ENCODE measurements at places on chromosomes 13 and 19. TPM values are rescaled to one million over a fixed set of nuclear protein-coding genes. Genes with fewer than 3 reads are reported as not detected.

ZNF90 gene
- 0.93 TPM for total RNA-seq

PCDH17 gene
- 14.3 TPM for total RNA-seq

LGI4 gene
- 4.3 TPM for total RNA-seq

DNA sequence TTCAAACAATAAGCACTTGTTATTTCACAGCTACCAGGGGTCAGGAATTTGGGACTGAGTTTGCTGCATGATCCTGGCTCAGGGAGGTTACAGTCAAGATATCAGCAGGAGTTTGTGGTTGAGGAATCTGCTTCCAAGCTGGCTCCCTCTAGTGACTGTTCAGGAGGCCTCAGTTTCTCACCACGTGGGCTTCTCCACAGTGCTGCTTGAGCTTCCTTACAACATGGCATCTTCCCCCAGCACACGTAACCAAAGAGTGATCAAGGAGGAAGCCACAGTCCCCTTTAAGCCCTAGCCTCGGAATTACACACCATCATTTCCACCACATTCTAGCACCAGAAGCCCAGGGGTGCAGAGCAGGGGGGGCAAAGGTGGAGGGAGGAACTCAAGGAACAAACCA is 28.8 kb downstream of the CELF5 start:
- no peak overlapping the region for H3K27ac ChIP-seq
- no peaks in the 10 kb centered on the region for H3K4me1 ChIP-seq
- H3K36me3 ChIP-seq = no peaks in the 10 kb centered on the region
- H3K4me3 ChIP-seq = no peak overlapping the region
- DNase-seq = no peak

DNA sequence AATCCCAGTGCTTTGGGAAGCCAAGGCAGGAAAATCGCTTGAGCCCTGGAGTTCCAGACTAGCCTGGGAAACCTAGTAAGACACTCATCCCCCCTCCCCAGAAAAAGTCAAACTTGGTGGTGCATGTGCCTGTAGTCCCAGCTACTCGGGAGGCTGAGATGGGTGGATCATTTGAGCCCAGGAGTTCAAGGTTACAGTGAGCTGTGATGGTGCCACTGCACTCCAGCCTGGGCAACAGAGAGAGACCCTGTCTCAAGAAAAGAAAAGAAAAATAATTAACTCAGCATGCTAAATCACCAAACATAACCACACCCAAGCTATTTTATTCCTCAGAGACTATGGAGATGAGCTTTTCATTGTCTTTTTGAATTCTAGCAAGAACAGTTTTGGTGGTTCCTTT is 56.2 kb upstream of the SCEL start:
- DNase-seq = no peak
- no peaks in the 10 kb centered on the region for H3K36me3 ChIP-seq
- no peak overlapping the region for H3K4me3 ChIP-seq
- no peaks in the 10 kb centered on the region for H3K4me1 ChIP-seq
- no peak overlapping the region for H3K27ac ChIP-seq

GRCh38 chr19:44647144-44647543 is 3.4 kb downstream of the PVR start:
- H3K27me3 ChIP-seq = no peaks in the 10 kb centered on the region
- peaks cover 58% of the 10 kb centered on the region for H3K4me1 ChIP-seq
- no peaks in the 10 kb centered on the region for H3K36me3 ChIP-seq
- peak overlapping the region; percentile 74 for H3K27ac ChIP-seq
- no peak overlapping the region for H3K4me3 ChIP-seq

GRCh38 chr13:80945328-80945727 is 604.4 kb upstream of the SPRY2 start:
- H3K36me3 ChIP-seq = no peaks in the 10 kb centered on the region
- peak; percentile 8 for DNase-seq
- no peak overlapping the region for H3K27ac ChIP-seq
- no peaks in the 10 kb centered on the region for H3K27me3 ChIP-seq
- H3K4me3 ChIP-seq = no peak overlapping the region
- no peaks in the 10 kb centered on the region for H3K4me1 ChIP-seq

DNA sequence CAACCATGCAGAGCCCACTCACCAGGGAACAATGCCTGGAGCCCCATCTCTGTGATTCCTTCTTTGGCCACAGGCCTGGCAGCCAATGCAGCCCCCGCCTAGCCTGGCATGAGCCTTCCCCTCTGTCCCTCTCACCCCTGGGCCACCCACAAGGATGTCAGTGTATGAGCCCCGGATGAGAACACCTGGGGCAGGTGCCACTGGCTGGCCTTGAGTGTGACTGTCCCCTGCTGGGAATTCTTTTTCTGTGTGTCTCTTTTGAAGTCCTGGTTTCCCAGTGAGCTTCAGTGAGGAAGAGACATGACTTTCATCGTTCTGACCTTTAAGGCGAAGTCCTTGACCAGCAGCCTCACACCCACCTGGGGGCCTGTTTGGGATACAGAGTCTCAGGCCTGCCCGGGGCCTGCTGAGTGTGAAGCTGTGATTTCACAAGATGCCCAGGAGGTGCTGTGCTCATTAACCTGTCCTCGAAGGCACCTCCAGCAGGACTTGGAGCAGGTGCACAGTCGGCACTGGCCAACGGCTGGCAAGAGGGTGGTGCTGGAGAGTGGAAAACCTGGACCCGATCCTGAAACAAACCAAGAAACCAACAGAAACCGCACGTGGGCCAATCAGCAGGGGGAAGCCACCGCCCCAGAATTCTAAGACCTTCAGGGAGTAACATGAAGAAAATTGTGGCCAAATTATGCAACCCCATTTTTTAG is 27.4 kb upstream of the SPACA7 start:
- no peaks in the 10 kb centered on the region for H3K4me1 ChIP-seq
- no peak overlapping the region for H3K4me3 ChIP-seq
- DNase-seq = no peak
- H3K27me3 ChIP-seq = peaks cover 89% of the 10 kb centered on the region
